Naive thymus-derived CD4-positive, alpha-beta T cell (primary cell): ENCODE measurements at places on chromosomes 3 and 15.

- no peak for DNase-seq
Measured at GRCh38 chr3:10363935-10364334, 43.0 kb upstream of the SEC13 start.

- DNase-seq, result no peak
Measured at GRCh38 chr3:165518346-165518745, 318.9 kb downstream of the BCHE start.

DNA sequence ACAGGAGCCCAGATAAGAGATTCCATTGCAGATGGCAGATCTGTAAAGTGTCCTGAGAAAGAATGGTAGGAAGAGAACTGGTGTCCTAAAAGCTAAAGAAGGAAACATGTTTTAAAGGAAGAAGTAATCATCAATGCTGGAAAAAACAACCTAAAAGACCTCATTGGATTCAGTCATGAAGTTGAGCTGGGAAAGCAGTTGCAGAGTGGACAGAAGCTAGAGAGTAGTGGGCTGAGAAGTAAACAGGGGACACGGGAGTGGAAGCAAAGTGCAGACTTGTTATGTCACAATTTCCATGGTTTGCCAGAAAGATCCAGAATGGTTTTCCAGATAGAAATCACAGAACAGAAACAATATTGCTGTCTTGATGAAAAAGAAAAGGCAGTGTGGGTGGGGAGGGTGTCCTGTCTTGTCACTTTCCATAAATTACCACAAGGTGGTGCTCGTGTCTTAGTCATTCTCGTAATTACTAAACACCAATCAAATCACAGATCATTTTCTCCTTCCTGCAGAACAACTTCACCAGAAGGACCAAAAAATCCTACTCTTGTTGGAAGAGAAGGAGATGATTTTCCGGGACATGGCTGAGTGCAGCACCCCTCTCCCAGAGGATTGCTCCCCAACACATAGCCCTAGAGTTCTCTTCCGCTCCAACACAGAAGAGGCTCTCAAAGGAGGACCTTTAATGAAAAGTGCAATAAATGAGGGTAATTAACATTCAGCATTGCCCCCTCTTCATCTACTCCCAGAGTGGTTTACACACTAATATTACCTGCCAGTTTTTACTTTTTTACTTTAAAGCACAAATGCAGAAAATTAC lies 64.5 kb downstream of the KLHL25 start:
- DNase-seq, result peak; percentile 61

DNA sequence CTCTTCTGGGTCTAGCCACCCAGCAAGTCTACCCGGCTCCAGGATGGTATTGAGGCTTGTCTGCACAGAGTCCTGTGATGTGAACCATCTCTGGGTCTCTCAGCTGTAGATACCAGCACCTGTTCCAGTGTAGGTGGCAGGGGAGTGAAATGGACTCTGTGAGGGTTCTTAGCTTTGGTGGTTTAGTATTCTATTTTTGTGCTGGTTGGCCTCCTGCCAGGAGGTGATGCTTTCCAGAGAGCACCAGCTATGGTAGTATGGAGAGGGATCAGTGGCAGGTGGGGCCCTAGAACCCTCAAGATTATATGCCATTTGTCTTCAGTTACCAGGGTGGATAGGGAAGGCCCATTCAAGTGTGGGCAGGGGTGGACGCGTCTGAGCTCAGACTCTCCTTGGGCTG lies 283.4 kb upstream of the LYSMD4 start:
- no peak for DNase-seq

DNA sequence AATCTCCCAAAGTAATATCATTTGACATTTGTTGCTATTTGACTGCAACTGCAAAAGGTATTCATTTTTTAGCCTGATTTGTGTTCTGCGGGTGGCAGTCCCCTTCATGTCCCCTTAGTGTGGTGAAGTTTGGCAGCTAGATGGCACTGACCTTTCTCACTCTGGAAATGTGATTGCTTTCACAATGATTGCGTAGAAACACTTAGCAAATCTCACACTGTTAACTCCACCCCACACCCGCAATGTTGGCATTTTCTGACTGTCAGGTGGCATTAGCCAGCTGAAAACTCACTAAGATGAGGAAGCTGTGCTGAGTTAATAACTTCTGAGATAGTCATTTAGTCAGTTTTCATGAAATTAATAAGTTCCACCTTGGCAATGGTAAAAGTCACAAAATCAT lies 76.9 kb downstream of the TRIM69 start:
- no peak for DNase-seq

- no peak for DNase-seq
Measured at GRCh38 chr3:150000641-150001040, 29.9 kb upstream of the PFN2 start.

- peak; percentile 24 for DNase-seq
Measured at GRCh38 chr3:98003306-98003969, 31.2 kb upstream of the RIOX2 start.

- DNase-seq, result no peak
Measured at GRCh38 chr3:170507063-170507462, 78.8 kb downstream of the SLC7A14 start.

GRCh38 chr15:62474771-62475124 lies 309.7 kb upstream of the C2CD4B start:
- DNase-seq, result no peak

GRCh38 chr3:142237891-142238290 lies 12.5 kb upstream of the GK5 start:
- no peak for DNase-seq

GRCh38 chr3:46566040-46566641 lies at the start of gene LRRC2:
Gene LRRC2 (minus strand): TSS chr3:46566302. CDS start chr3:46551591, 14,711 bp downstream.
- peak; percentile 12 for DNase-seq

- DNase-seq, result no peak
Measured at GRCh38 chr3:162195147-162195546, 698.5 kb downstream of the OTOL1 start.

DNA sequence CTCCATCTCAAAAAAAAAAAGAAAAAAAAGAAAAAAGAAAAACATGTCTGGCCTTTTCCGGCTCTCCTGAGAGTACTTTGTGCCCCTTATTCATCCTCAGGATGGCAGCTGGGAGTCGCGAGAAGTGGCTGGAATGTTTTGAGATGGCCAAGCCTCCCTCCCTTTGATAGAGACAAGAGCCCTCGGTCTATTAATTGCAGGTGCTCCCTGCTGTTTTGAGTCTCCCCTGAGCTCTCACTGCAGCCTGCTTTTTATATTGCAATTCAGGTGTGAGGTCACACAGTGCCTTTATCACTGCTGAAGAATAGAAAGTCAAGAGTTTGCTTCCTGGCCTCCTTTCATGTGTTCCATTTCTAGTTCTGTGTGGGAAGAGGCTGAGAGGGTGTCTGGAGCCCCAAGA lies 10.9 kb downstream of the CA12 start:
- no peak for DNase-seq

- DNase-seq, result no peak
Measured at GRCh38 chr15:74840851-74841775, 1.8 kb downstream of the ULK3 start.

- no peak for DNase-seq
Measured at GRCh38 chr3:146128179-146128578, 32.8 kb downstream of the PLOD2 start.

DNA sequence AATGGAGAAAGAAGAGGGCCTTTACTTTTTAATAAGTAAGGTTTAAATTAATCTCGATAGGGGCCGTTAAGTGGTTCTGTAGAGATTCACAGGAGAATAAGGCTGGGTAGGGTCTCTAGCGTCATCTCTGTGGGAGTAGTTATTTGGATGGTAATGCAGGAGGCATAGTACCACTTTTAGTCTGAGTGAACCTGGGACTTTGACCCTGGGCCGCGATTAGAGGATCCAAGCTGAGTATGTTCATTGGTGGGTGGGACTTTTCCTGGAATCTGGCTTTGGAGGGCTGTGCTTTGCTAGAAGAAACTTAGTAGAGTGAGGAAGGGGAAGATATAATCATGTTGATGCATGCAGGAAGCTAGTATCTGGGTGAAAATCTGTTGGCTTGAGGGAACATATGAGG lies 4.0 kb downstream of the LPP start:
- DNase-seq, result no peak

DNA sequence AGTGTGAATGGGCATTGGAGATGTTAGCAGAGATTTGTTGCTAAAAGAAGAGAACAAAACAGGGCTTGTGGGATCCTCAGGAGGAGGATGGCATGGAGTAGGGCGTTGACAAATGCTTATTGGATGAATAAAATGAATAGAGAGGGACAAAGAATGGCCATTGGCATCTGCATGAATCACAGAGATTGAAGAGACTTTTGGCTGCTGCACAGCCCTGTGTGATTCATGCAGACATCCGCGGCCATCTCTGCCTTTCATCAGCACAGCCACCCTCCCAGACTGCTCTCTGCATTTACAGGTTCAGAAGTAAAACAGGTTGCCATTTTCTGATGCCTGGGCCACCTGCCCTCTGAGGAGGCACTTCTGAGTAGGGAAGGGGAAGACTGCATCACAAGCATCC lies 397.9 kb downstream of the EPHB1 start:
- DNase-seq, result no peak
